ENCODE measurements at places on chromosomes 6 and 20. TPM values are rescaled to one million over a fixed set of nuclear protein-coding genes. Genes with fewer than 3 reads are reported as not detected.

RAMACL gene
- 3.4 TPM for total RNA-seq

PLA2G7 gene
- under 0.01 TPM for total RNA-seq

PI3 gene
- not detected for total RNA-seq

PDE7B gene
- 6.5 TPM for total RNA-seq

WFDC10B gene
- not detected for total RNA-seq

Data from dermis microvascular lymphatic vessel endothelial cell (primary cell).